ENCODE measurements at places on chromosomes 12 and 14.

GRCh38 chr12:11798006-11798708 lies 148.7 kb downstream of the ETV6 start:
- no peak for DNase-seq

DNA sequence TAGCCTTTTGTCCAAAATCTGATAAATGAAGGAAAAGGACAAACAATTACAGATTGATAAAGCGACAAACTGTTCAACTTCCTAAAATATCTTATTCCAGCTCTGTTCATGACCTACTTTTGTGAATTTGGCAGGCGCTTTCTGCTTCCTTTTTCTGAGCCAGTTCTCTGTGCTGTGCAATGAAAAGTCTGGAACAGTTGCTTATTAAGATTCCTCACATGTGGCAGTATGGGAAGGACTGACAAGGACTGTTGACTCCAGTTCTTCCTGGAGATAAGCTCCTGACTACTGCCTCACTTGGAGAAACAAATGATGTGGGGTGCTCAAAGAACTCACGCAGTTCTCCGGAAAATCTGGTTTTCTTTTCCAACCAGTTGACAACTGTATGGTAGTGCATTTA lies 58.3 kb upstream of the ANP32D start:
- DNase-seq, result no peak

DNA sequence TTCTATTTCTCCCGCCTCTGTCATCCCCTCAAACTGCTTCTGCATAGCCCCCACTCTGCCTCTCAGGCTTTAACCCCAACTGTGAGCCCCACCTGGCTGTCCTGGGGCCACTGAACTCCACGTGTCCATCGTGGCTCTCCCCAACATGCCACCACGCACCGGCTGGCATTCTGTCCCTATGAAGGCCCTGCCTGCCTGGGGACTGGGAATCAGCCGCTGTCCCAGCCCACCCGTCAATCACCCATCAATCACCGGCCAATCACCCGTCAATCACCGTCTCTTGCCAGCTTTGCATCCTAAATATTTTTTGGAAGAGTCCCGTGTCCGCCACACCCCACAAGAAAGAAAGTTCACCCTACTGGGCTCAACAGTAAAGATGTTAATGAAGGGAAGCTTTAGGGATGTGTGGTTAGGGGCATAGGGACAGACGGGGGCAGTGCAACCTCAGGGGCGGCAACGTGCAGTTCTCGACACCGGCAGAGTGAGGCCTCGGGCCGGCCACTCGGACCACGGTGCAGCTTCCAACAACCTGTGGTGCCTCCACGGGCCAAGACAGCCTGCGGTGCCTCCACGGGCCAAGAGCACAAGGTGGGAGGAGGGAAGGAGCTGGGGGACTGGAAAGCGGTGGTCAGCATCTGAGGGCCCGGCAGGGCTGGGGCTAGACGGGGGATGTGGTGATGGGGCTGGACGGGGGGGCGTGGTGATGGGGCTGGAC lies 85.6 kb downstream of the GALNT9 start:
- no peak for DNase-seq

DNA sequence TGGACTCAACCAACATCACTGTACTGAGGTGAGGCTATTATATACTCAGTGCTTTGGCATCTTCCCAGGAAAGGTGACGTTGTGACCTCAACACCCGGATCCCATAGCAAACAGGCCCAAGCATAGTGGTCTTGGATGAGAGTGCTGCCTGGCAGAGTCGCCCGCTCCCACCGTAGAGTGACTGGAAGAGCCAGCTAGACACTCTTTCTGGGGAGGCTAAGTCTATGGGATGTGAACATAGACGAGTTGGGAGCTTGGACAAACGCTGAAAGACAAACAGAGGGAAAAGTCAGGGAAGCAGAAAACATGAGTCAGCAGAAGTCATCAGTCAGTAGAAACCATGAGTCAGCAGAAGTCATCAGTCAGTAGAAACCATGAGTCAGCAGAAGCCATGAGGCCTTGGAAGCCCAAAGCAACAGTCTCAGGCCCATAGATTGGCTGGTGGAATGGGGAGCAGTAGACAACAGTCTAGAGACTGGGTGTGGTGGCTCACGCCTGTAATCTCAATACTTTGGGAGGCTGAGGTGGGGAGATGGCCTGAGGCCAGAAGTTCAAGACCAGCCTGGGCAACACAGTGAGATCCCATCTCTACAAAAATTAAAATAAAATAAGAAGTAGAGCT lies 66.4 kb upstream of the MAP1LC3B2 start:
- no peak for DNase-seq

- DNase-seq, result no peak
These were observed 12.8 kb downstream of the ZFHX2 start for GRCh38 chr14:23538785-23539184.

GRCh38 chr12:6542209-6543009 lies 8.1 kb downstream of the GAPDH start:
- no peak for DNase-seq

DNA sequence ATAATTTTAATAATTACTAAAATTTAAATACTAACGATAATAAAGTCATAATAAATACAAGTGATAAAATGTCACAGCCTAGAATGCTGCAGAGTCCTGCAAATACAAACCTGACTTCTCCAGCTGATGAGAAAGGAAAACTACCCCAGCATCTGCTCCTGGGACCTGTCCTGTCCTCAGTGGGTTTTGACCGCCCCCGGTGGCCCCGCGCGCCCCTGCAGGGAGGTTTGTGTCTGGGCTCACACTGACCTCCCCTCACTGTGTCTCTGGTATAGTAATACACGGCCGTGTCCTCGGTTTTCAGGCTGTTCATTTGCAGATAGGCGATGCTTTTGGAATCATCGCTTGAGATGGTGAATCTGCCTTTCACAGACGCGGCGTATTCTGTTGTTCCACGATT lies 1139.4 kb downstream of the TMEM121 start:
- DNase-seq, result no peak

- DNase-seq, result no peak
These were observed 31.2 kb upstream of the MMP17 start for GRCh38 chr12:131796754-131797587.

- no peak for DNase-seq
These were observed 10.9 kb downstream of the CLEC7A start for GRCh38 chr12:10119066-10119465.

DNA sequence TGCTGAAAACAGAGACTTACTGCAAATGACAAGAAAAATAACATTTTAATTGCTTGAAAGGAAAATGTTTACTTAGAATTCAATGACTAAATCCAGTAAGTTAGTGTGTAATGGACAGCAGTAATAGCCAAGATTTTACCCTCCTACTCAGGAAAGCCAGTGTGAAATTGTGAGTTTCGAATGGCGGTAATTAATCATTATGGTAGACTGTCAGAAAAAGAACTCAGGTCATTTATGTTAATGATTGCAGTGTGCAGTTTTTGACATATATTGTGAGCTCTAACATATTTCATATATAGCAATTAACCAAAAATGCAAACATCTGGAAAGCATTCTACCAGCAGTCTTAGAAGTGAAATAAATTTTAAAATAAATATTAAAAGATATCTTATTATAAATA lies 60.3 kb downstream of the PDZRN4 start:
- no peak for DNase-seq

- peak; percentile 76 for DNase-seq
These were observed 120.3 kb downstream of the FBXL14 start for GRCh38 chr12:1474041-1474573.

DNA sequence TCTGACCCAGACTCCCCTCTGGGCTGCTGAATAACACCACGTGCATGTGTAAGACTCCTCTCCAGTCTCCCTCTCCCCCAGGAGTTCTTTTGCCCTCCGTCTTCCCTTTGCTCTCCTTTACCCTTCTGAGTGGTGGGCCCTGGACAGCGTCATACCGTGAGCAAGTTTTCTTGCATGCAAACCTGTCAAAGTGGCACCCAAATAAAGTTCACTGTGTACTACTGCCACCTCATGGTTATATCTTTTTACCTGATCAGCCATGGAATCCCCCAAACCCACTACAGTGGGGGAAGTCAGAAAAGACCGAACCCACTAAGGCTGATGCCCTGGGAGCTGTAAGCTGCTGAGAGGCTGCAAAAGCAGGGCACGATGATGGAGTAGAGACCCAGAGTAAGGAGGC lies 131.1 kb upstream of the VRK1 start:
- DNase-seq, result no peak

DNA sequence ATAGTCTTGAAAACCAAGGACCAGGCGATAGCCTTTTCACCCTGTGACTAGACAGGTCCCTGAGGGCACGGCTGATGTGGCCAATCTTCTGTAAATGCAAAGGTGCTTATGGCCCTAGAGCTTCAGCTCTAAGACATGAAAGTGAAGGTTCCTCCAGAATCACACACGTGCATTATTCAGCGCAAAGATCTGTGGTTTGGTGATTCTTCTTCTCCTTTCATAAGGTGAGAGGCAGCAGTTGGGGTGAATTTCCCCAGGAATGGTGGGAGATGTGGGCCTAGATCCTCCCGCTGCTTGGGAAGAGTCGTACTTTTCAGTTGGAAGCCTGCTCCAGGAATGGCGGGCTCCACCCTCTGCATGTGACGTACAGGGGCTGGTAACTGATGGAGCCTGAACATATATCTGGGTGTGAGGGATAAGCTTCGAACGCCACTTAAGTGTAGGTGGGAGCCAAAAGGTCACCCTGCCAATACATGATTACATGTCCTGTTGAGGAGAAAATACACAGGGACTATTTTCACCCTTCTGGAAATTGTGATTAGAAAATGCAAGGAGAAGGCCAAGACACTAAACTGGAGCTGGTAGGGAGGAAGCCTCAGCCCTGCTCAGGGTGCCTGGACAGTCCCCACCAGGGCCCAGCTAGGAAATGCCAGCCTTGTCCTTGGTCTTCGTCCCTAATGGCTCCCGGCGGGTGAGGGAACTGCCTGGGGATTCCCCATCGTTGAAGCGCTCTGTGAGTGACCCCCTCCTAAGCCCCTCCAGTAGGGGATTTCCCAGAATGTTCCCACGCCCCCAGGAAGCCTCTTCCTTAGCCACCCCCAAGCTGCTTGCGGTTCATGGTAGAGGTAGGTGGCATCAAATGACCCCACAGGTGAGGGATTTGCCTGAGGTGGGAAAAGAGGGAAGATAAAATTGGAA lies 17.6 kb downstream of the BATF start:
- DNase-seq, result no peak

DNA sequence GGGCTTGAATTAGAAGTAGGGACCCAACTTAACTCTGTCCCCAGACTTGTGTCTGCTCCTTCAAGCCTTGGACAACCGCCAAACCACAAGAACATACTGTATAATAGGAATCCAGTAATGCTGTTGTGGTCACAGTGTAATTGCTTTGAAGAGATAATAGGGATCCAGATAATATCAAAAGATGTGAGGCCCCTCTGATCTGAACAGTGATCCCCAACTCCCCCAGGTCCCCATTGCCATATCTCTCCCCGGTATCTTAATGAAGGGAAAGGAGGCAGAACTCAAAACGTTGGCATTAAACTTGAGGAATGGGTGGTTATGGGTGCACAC lies 8.5 kb upstream of the PLEKHH1 start:
- DNase-seq, result no peak

DNA sequence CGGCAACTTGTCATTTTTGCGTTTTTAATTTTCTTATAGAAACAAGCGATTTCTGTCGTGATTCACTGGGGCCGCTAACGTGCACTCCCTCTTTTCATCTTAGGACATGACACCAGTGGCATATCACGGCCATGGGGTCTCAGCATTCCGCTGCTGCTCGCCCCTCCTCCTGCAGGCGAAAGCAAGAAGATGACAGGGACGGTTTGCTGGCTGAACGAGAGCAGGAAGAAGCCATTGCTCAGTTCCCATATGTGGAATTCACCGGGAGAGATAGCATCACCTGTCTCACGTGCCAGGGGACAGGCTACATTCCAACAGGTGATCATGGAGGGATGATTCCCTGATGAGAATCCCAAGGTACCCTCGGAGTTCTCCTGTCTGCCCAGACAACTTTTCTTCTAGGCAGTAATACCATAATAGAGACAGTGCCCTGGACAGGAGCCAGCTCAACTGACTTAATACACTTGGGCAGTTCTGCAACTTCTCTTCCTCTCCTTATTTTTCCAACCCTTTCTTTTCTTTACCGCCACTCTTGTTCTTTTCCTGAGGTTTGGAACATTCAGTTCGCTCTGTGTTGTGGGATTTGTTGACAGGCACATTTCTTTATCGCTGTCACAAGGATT lies 821 bp downstream of the TMEM106C start:
- DNase-seq, result no peak
